ENCODE measurements at places on chromosomes 1 and 21.
A peak's percentile ranks its signal among the peaks of the same experiment; 100 is the strongest.

- DNase-seq: no peak
These were observed 155.5 kb upstream of the CACNA1E start for GRCh38 chr1:181327796-181328195.

DNA sequence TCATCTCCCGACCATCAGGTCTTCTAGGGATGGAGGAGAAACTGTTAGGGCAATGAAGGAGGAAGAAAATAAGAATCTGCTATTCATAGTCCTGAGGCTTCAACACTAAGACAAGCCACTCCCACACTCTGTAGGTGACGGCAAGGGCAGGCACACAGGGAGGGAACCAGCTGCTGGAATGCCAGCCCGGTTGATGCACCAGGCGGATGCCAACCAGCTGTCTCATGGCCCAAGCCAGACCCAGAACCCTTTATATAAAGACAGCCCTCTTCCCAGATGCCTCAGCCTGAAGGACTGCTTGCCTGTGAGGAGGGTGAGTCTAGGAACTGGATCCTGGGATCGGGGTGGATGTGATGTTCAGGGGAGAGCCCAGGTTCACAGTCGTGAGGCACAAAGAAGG, at the start of gene KPRP:
Gene KPRP, plus strand, starts transcription at position 279 of the 400 bp plus-strand sequence. CDS start 1,564 bp downstream, outside the sequence.
- DNase-seq: no peak

GRCh38 chr1:247007511-247008405, at the start of gene ZNF695:
TSS of gene ZNF695 (minus strand) at chr1:247008057. CDS start at chr1:247007908, 149 bp downstream.
- peak; percentile 97 for DNase-seq

DNA sequence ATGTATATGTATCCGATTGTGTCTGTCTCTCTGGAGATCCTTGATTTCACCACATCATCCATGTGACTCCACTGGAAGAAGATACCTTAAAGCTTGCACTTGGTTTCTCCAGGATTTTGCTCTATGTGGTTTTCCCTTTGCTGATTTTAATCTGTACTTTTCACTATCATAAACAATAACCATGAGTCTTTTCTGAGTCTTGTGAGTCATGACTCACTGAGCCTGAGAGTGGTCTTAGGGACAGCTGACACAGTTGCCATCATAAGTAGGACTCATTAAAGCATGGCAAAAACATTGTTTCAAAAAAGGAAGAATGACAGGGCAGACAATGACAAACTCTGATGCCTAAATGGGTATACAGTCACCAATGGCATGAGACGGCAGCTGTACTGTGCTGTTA, 226.2 kb downstream of the AKT3 start:
- DNase-seq: peak; percentile 82

DNA sequence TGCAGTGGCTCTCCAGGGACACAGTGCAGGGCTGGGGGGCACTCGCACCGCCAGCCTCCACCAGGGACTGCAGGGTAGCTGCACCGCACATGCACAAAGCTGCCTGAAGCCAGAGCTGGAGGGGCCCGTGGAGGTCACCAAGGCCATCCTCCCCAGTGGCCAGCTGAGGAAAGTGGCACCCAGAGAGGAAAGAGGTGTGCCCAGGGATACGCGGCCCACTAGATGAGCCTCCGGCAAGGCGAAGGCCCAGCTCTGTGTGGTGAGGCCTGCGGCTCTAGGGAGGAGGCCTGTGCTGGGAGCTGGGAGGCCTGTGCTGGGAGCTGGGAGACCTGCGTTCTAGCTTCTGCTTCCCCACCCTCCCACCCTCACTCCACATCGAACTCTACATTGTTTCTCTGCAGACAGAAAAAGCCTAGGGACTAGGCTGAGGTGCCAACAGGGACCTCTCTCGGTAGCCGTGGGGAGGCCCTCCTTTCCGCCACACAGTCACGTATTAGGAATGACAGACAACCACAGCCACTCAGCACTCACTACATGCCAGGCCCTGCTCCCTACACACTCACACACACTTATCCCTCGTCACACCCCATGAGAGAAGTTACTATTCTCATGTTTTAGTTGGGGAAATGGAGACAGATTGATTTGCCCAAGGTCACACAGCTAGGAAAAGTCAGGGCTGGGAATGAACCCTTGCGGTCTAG, 921 bp upstream of the ASCL5 start:
- DNase-seq: no peak

GRCh38 chr1:18411820-18412641, 68.7 kb upstream of the KLHDC7A start:
- DNase-seq: no peak

DNA sequence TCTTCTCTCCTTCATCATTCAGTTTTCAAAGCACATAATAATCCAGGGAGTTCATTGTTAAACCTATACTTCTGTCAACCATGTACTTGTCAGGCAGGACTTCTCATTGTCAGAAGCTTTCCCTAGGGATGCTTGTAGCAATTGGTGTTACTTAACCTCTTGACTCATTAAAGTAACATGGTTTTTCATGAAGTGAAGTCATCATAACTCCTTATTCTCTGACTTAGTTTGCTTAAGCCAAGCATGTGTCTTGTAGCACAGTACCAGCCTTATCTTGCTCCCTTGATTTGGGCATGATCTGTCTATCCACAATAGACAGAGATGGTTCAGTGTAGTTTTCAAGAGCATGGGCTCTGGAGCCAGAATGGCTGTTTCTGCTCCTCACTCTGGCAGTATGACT, 45.3 kb downstream of the LRIG2 start:
- no peak for DNase-seq

- no peak for DNase-seq
These were observed 139.6 kb downstream of the PLPP3 start for GRCh38 chr1:56439610-56440264.

GRCh38 chr1:243528459-243529121, 272.7 kb downstream of the SDCCAG8 start:
- no peak for DNase-seq

DNA sequence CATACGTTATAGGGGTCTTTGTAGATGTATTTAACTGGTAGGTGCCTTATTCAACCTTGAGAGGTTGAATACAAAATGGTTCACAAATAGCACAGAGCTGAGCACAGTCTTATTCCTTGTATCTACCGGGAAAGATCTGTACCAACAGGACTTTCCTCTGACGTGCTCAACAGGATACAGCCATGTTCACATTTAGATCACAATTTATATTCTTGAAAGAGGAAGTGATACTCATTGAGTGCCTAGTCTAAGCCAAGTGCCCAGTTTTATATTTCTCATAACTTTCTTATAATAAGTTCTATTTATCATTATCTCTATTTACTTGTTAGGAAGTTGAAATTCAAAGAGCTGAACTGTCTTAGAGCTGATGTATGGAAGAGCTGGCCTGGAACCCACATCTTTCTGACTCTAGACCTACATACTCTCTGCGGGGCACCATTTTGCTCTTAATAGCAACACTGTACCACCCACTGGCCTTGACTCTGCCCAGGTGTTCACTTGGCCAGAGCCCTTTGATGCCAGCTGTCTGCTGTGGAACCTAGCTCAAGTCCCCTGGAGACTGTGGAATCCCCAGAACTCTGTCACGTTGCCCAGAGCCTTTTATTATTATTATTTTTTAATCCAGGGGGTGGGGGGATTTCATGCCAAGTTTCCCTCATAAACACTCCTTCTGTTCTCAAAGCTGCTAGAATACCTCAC, 156.2 kb downstream of the TPR start:
- no peak for DNase-seq

GRCh38 chr1:2189459-2190425, 4.8 kb downstream of the FAAP20 start:
- peak; percentile 99 for DNase-seq

DNA sequence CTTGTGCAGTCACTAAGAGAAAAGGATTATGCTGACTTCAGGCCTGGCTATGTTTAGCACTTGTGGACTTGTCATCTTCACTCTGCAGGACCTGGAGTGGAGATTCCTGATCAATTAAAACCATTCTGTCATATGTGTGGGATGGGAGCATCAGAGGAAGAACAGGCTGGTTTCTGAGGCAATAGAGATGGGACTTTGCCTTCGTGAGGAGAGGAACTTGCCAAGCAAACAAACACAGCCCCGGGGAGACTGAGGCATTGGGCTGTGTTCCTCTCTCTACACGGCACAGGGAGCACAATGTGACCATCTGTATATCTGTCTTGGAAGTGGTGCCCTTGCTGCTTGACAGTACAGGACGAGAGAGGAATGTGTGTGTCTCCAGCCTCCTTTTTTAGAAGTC, 23.1 kb downstream of the VASH2 start:
- DNase-seq: no peak

DNA sequence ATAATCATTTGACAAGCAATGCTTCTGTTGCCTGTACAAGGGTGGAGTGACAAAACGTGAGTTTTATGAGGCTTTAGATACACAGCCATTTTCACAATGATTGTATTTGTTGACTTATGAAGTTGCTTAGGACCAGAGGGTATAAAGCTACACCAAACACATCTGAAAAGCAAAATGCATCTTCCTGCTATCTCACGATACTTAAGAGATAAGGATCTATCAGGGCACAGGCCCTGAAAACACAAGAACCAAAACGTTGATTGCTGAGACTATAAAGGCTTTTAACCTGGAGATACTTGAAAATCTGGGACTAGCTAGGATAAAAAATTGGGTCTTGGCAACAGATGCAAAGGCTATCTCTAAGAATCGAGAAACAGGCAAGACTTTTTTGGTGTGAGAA, 115.7 kb downstream of the SLC5A9 start:
- no peak for DNase-seq

GRCh38 chr1:96632045-96632664, 89.4 kb upstream of the PTBP2 start:
- no peak for DNase-seq

DNA sequence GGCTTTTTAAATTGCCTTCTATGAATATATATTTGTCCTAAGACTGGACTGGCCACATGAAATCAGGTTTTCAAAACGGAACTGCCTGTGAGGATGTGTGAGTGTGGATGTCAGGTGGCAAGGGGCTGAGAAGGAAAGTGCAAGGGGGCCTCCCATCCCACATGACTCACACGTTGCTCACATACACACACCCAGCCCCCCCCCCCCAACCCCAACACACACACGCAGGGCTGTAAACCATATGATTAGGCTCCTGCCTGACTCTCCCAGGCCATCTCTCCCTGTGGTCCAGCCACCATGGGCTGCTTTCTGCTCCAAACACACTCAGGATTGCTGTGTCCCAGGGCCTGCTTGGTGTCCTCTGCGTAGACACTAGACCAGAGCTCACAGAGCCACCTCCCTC, 22.4 kb downstream of the DEGS1 start:
- DNase-seq: peak; percentile 74

- DNase-seq: no peak
These were observed 46.4 kb downstream of the WNT9A start for GRCh38 chr1:227901239-227901905.

DNA sequence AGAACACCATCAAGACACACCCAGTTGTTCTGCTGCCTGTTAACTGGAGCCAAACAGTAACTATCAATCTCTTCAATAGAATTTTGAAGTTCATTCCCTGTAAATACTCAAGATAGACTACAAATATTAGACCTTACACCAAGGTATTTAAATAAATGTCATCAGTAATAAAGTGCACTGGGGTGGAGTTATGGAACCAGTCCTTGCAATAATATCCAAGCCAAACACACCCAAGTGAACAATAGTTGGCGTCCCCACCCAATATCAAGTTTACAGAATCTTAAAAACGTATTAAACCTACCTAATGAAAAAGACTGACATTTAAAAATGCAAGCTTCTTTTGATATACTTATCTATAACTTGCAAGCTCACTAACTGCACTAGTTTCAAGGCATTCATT, 2.7 kb downstream of the SERBP1 start:
- no peak for DNase-seq

DNA sequence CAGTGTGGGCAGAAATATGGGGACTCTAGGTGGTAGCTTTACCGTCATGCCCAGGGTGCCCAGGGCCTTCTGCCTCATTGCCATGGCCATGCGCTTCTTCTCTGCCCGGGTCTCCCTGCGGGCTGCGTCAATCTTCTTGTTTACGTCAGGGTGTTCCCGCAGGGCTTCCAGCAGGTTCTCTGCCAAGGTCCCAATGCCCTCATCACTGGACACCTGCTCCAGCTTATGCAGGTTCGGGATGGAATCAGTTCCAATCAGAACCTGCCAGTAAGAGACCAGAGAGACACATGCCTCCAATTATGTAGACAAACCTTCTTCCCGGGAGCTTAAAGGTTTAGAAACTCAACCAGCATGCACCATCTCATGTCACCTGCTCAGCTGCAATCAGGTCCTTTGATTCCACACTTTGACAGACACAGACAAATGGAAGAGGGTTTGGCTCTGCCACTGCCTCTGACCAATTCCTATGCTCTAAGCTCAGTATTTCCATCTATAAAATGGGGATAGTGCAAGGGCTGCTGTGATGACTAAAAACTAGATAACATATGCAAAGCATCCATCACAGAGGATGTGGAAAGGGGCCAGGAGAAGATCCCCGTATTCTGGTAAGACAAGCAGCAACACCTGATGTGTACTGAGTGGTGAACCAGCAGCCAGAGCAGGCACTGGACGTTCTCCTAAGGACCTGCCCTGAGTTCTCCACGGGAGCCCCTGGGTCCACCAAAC, 121.2 kb downstream of the UBR4 start:
- no peak for DNase-seq

DNA sequence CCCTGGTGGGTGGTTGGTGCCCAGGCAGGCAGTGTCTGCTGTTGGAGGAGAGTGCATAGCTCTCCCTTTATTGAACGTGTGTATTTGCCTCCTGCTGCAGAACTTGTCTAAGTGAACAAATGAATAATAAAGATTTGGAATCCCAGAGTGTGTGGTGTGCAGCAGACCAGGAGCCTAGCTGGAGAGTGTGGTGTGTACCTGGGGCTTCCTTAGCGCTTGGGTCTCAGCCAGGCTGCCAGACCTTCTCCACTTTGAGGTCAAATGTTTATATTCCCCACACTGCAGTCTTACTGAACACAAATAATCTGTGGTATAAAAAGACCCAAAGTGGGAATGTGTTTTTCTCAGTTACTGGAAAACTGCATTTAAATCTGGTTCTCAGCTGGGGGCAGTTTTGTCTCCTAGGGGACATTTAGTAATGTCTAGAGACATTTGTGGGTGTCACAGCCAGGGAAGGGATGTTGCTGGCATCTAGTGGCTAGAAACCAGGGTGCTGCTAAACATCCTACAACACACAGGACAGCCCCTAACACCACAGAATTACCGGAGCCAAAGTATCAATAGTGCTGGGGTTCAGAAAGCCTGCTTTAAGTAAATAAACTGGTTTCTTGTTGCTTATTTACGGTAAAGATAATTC, 23.6 kb downstream of the SLC37A1 start:
- DNase-seq: no peak

GRCh38 chr1:26932531-26932930, 11.0 kb downstream of the NUDC start:
- DNase-seq: no peak

DNA sequence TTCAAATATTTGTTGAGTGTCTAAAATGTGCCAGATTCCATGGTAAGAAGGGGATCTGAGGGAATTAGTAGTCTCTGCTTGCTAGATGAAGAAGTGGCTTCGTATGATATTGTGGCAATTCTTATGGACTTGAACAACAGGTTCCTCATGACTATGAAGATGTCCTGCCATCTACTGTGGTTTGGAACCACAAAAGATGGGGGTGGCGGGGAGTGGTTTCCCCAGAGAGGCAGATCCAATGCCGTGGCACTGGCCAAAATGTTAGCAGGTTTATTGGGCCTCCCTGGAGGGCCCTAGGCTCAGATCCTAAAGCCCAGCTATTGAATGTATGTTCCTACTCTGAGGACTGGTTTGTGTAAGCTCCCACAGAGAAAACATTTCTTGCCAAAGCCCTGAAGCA, 120.8 kb downstream of the RGS2 start:
- no peak for DNase-seq

GRCh38 chr1:243258731-243259130, 2.9 kb downstream of the SDCCAG8 start:
- no peak for DNase-seq
